Osteocyte (in vitro differentiated cells): ENCODE measurements at places on chromosomes 12 and 14. TPM values are rescaled to one million over a fixed set of nuclear protein-coding genes. Genes with fewer than 3 reads are reported as not detected.

- DNase-seq = no peak
These were observed 12.7 kb upstream of the HDAC7 start for GRCh38 chr12:47832263-47832933.

Gene ADGRD1
- 1.0 and 1.5 TPM in 2 replicates for total RNA-seq

DNA sequence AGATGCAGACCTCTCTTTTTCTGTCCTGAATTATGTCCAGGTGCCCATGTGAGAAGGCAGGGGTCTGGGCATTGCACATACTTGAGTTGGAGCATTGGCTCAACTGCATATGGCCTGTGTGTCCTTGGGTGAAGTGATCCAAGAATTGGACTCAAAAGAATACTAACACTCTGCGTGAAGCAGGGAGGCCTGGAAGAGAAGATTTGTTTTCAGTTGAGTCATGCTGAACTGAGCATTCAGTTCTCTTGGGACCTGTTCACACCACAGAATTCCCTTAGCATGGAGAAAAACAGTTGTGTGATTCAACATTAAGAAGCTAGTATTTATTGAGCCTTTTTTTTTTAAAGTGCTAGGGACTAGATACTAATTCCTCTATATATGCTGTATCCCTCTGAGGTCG is 164.7 kb upstream of the TBX3 start:
- DNase-seq = no peak

Gene C1R
- 35.1 and 38.4 TPM in 2 replicates for total RNA-seq

- no peak for DNase-seq
These were observed 92.2 kb downstream of the FLRT2 start for GRCh38 chr14:85622106-85622505.

DNA sequence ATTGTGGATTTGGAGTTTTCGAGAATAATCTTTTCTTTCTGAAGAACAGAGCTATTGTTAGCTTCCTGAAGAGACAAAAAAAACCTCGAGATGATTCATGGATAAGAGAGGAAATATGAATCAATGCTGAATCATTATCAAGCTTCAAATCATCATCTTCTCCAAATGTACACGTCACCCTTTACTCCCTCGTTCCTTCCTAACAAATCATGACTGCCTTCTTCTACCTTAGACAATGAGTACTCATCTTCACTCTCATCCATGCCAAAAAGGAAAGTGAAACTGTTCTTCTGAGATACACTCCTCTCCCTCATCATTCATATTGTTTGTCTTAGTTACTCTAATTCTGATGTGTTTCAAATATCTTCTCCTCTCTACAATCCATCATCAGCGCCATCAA is 1115.8 kb upstream of the ATXN7L3B start:
- no peak for DNase-seq
